ENCODE measurements at places on chromosomes 16 and 17.

GRCh38 chr16:79379095-79379494 lies 221.4 kb downstream of the MAF start:
- no peak for DNase-seq

- DNase-seq: no peak
Observed at GRCh38 chr16:54657709-54658102, 273.0 kb upstream of the IRX5 start.

DNA sequence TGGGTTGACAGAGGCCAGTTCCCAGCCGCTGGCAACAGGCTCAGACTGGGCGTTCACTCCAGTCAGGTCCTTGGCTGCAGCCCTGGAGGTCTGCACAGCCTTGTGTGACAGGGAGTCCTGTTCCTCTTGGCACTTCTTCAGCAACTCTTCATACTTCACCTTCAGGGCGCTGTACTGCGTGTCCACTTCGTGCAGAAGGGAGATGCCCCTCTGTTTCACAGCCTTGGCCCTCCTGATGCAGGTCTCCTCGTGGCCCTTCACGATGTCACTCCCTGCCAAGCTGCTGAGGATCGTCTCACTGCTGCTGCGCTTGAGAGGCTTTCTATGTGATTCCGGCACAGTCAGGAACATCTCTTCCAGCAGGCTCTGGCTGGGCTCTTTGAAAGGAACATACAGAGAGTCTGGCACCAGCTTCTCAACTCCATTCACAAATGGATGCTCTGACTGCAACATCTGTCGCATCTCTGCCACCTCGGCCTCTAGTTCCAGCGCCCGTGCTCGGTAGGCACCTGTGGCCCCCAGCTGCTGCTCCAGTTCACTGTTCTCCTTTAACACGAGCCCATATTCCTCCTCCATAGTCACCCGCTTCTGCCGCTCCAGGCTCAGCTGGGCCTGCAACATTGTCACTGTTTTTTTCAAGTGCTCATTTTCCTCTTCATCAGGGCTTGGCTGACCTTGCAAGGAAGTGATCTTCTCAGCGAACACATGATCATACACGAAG lies 27.2 kb downstream of the CDR2 start:
- DNase-seq: no peak

DNA sequence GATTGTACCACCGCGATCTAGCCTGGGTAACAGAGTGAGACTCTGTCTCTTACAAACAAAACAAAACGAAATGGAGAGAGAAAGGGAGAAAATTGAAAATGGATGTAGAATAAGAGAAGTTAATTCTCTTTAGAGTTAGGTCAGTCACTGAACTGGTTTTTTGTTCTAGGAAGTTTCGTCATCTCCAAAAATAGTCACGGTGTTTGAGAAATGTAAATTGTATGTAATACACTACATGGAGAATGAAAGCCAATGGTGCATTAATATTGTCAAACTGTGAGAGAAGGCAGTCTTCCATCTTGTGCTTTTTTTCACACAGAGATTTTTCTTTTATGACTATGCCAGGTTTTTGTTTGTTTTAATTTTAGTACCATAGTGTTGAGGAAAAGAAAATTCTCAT lies 145.9 kb downstream of the BCAS3 start:
- no peak for DNase-seq

- DNase-seq: peak; percentile 73
Observed at GRCh38 chr16:27174007-27174406, 29.3 kb upstream of the KDM8 start.

- no peak for DNase-seq
Observed at GRCh38 chr16:59913666-59914065, 1179.5 kb upstream of the GOT2 start.

DNA sequence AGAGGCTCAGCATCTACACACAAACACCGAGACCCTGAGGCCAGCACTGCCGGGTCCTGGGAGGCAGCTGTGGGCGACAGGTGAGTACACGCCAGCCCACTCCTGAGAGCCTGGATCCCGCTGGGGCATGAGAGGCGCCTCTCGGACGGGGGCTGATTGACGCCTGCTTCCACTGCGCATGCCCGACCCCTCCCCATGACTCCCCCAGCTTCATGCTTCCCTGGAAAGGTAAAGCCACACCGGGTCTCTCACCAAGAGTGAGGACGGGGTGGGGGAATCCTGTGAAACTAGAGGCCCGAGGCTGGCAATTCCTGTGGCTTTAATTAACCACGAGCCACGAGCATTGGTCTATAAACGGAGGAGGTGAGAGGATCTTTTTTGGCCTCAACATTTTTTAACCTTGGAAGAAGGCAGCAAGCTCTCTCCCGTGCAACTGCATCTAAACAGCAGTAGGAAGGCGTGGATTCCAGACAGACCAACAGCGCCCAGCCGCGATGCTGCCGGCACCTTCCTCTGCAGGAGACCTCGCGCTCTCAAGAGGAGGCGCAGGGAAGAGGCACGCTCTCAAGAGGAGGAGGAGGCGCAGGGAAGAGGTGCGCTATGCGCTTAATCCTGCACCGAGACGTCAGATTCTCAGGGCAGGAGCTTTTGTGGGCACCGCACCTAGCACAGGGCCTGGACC lies 71.8 kb upstream of the METRNL start:
- DNase-seq: no peak

DNA sequence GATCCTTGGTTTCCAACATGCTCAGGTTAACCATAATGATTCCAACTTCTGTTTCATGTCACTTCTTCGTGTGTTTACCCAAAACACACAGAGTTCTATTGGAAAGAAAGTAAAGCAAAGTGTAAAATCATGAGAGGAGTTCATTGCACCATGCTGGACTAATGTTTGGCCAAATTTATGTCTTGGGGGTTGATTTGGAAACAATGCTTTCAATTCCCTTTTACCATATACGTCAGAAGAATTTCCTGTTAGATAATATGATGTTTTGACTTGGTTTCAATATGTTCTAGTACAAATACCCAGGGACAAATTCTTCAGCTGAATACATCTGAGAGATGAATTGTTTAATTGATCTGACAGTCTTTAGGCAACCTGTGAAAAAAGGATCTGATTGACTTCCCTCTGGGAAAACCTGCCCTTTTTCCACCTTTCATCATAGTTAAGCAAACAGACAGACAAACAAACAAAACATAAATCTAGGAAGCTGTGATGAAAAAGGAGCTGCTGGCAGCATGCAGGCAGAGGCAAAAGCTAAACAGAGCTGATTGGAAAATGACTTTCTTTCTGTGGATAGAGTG lies 26.0 kb upstream of the MPHOSPH6 start:
- DNase-seq: no peak

DNA sequence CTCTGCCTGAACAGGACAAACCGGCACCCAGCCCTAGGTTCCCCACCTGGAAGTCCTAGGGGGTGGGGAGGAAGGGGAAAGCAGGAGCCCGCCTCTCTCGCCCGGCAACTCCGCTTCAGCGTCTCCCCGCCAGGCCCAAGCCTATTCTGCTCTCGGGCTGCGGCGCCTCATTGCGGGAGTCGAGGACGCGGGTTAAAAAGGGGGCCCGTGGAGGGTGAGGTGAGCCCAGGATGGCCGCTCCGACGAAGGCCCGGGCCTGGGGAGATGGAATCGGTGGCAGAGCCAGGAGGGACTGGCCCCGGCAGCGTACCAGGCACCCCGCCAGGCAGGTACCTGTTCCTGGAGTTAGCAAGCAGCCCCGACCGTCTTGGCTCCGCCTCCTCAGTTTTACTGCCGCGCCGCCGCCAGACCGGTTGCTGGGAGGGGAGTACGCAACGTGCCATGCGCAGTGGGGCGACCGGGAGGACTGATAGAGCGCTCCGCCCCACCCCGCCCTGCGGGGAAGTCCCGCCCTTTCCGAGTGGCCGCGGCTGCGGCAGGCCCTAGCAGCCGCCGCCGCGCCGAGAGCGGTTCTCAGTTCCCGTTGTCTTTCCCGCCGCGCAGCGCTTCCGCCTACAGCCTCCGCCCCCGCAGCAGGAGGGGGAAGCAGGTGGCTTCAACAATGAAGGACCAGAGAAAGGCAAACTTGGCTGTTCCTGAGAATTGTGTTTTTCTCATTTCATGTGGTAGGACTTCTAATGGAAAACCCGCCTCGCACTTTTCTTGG lies at the start of gene STRADA:
Gene STRADA, minus strand, starts transcription at position 392 of the 766 bp plus-strand sequence. CDS start 13,430 bp downstream, outside the sequence.
- DNase-seq: peak; percentile 99

DNA sequence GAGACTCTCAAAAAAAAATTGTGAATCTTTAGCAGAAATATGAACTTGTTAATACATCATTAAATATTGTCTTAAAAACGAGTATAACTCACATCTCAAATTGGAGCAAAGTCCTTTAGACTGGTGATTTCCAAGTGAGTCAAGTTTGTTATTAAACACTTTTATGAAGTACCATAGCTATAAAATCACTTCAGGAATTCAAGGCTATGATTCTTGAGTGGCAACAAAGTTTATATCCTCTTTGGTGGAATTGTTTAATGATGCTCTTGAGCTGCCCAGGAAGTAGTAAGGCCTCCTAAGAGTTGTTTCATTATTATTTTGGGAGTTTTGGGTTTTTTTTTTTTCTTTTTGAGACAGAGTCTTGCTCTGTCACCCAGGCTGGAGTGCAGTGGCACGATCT lies 16.7 kb upstream of the BLMH start:
- DNase-seq: no peak

DNA sequence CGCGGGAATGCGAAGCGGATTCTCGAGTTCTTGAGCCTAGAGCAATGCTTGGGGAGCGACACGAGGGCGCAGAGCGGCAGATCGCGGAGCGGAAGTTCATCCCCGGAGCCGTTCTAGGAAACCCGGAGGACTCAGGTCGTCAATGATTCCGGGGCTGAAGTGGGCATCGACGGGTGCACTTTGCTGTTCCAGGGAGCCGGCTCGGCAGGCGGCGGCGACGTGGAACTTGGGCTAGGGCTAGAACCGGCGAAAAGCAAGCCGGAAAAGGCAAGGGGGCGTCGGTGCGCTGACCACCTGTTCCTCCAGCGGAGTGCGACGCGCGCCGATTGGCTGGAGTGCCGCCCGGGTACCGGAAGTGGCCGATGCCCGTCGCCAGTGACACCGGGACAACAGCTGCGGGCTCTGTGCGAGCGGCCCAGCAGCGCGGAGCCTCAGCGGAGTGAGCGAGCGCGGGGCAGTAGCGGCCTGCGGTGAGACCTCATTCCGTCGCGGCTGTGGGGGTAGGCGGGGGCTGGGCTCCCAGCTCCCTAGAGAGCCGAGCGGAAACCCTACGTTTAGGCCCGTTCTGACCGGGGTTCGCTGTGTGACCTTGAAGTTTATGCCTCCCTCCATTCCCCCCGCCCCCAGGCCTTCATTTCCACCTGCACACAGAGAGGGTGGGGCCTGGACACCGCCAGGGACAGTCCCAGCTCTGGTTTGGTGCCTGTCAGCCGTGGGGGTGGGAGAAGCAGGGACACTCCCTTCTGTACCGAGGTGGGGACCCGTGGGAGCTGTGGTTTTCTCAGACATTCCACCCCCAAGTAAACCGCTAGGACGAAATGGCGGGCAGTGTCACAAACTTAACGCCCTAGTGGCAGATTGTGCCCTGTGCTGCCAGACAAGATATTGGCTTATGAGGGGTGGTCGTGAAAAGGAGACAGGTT lies at the start of gene ZFP3:
Gene ZFP3, plus strand, starts transcription at position 362 of the 923 bp plus-strand sequence. CDS start 13,038 bp downstream, outside the sequence.
- peak; percentile 70 for DNase-seq

DNA sequence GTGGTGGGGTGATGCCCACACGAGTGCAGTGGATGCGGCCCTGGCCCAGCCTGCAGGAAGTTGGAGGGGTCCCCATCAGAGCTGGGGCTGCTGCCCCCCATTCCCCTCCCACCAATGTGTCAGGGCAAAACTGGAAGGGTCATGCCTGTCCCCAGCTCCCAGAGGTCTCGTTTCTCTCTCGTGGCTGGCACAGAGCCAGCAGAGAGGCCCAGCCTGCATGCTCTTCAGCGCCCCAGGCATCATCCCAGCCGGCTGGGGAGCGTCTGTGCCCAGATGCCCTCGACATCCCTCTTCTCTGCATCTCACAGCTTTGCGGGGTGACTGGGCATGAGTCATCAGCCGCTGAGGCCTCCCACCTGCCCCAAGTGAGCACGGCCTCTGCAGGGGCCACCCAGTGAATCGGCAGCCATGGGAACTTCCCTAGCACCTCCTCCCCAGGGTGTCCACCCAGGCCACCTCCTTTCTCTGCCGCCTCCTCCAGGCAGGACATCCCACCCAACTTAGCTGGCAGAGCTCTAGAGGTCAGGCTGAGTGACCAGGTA lies 9.8 kb upstream of the CSNK1D start:
- peak; percentile 62 for DNase-seq

DNA sequence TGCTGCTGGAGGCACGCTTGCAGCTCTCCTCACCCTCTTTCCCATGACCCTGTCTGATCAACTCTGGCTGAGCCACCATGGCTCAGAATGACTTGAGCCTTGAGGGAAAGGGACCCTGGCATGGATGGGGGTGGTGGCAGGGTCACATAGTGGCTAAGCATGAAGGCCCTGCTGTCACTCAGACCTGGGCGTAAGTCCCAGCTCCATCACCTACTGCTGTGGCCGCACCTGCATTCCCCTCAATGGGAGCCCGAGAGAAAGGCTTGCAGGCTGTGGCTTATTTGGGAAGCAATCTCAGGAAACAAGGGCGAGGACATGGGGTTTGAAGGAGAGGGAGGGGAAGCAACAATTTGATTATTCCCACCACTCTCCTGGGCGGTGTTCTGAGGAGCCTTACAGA lies 17.7 kb upstream of the RAP1GAP2 start:
- no peak for DNase-seq

GRCh38 chr17:2050300-2051060 lies 4.4 kb upstream of the HIC1 start:
- DNase-seq: peak; percentile 69

DNA sequence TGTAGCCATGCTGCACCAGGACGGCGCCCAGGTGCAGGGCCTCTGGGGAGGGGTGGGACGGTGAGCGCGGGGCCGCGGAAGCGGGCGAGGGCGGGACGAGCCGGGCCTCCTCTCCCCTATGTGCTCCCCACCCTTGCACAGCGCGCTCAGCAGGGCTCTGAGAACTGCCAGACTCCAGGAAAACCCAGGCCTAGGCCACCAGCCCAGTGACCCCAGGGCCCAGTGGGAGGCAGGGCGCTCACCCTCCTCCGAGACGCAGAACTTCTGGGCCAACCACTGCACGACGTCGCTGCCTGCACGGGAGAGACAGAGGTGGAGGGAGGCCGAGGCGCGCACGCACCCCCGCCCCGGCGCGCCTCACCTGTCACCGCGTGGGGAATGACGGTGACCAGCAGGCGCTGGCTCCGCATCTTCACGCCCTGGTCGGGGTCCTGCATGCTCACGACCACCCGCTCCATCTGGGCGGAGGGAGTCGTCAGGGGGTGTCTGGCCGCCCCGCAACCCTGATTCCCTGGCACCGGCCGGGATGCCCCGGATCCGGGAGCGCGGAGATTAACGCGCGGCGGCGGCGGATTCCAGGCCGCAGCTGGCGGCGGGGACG lies 603 bp downstream of the RGS11 start:
- no peak for DNase-seq

Data from hematopoietic multipotent progenitor cell treated with erythropoietin and hydrocortisone succinate and interleukin-3 and kit ligand, for 6 days (in vitro differentiated cells).